Keratinocyte (primary cell): ENCODE measurements at places on chromosomes 3 and 15.

DNA sequence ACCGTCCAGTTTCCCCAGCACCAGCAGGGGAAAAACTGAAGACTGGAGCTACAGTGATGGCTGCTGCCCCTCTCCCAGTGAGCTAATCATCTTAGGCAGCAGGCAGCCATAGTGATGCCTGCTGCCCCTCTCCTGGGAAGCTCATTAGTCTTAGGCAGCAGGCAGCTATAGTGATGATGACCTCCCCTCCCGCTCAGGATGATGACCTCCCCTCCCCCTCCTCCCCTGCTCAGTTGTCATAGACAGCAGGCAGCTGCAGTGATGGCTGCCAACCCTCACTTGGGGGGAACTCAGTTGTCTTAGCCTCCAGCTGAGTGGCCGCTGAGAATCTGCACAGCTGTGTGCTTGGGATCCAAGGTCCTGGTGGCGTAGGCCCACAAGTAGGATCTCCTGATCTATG lies 80.9 kb upstream of the MANF start:
- no peak for DNase-seq

DNA sequence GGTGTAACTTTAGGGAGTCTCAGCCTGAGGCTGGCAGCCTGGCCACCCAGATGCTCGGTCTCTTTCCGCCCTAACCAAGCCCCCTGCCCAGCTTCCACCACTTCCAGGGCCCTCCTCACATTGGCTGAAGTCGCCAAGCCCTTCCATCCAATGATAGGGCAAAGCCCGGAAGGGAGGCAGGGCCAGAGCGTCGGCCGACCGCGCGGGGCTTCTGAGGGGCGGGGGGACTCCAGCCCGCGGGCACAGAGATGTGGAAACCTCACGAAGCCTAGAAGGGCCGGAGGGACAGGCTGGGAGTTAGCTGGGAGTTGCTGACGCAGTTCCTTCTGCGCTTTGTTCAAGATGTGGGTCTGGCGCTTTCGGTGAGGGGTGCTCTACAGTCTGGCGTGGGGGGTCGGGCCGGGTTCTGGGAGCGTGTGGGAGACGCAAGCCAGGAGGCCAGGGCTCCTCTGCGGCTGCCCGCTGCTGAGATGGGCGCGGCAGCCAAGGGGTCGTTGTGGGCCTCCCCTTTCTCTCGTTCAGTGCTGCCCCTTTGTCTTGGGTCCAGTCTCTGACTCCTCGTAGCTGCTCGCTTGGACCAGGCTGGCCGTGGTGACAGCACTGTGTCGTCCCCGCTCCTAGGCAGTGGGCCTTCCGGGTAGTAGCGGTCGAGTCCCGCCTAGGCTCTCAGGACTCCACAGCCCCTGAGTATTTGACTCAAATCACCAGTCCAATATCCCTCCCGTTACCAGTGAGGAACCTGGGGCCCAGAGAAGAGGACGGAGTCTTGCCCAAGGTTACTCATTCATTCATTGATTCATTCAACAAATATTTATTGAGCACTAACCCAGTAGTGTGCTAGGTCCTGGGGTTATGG lies at the start of gene ZNF660:
TSS of gene ZNF660 (plus strand) at position 319 of the 856 bp plus-strand sequence. CDS start 9,230 bp downstream, outside the sequence.
- no peak for DNase-seq

DNA sequence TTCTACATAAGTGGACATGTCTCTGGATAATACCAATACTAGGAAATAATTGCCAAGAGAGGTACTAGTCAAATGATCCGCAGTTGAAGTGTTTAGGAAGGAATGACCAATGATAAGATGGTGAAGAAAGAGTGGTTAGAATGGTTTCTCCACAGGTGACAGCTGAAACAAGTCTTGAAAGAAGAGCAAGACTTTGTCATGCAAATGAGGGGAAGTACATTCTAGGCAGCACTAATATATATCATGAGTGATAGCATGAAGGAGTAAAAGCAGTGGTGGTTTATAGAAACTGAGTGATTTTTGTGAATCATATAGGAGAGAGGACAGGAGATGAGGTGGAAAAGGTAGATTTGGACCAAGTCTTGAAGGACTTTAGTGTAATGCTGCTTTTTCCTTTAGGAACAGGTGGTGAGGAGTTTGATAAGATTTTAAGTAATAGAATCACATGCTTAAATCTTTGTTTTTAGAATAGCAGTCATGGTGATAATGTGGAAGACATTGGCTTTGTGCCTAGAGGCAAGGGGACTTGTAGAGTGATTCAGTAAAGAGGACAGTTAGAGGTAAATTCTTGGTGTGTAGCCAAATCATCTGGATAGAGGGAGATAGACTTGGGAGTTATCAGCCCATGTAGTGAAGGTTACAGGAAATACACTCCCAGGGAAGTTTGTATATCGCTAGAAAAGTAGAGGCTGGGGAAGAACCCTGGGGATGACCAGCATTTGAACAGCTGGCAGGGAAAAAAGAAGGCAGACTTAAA lies 31.9 kb downstream of the SLMAP start:
- no peak for DNase-seq

GRCh38 chr15:80587816-80588456 lies 107.2 kb upstream of the ABHD17C start:
- DNase-seq, result no peak

GRCh38 chr3:193940526-193940925 lies 195.4 kb upstream of the HES1 start:
- DNase-seq, result no peak

GRCh38 chr3:29420106-29420505 lies 139.2 kb downstream of the RBMS3 start:
- DNase-seq, result no peak

GRCh38 chr3:186365202-186365974 lies 3.4 kb upstream of the DGKG start:
- DNase-seq, result no peak

- DNase-seq, result no peak
These were observed 51.6 kb downstream of the ARMC8 start for GRCh38 chr3:138238711-138239110.

DNA sequence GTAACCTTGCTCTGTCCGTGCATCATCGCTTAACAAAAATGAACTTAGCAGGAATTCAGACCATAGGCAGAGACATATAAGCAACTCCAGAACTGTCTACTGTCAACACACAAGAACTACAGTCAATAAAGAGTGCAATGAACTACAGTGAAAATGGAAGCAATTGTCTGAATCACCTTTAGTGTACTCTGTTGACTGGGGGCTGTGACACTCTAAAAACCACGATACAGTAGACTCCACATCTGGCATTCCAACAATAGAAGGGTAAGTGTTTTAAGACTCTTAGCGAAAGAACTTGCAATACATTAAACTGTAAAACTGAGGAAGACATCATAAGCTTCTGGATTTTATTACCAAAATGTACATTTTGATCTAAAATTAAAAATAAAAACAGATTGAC lies 347.3 kb downstream of the ZBTB20 start:
- no peak for DNase-seq

DNA sequence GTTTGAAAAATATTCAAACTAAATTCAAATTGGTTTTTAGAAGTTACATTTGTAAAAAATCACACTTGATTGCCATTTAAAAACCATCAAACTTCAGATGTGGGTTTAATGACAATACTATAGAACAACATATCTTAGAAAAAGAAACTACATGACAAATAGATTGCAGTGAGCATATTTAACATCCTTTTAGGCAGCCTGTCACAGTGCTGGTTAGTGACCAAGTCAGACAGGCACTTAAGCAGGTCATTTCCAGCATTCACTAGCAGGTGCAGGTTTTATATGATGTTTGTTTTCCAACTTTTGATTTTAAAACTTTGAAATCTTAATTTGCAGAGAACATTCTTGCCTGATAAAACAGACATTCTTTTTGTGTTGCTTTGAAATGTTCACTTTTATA lies 115.7 kb downstream of the MBNL1 start:
- no peak for DNase-seq

DNA sequence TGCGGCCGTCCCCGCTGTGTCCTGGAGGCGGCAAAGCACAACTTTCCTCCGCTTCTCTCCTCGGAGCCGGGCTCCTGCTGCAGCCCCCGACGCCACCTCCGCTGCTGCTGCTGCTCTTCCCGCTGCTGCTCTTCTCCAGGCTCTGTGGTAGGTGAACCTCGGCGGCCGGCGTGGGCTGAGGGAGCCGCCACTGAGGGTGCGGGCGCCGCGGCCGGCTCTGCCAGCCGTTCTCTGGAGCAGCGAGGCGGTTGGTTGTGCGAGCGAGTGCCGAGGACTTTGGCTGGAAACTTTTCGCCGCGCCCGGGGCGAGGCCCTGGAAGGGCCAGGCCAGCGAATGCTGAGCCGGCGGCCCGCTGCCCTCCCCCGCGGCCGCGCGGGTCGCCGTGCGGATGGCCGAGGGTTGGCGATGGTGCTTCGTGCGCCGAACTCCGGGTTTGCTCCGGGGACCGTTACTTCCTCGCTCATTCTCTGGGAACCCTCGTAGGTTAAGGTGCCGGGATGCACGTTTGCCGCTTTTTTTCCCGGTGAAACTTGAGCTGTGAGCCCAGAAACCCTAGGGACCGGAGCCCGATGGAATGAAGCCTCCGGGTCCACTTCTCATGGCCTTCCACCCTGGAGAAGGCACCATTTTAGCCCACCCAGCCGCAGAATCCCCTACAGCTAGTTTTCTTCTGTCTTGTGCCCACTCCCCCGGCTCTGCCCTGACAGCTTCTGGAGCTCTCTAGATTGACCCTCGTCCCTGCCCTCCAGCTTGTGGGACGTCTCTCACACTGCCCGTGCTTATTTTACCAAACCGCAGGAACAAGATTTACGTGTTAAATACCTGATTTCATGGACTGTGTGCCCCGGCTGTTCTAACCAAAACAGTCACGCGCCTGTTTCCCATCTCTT lies 660 bp downstream of the NECTIN3 start:
- no peak for DNase-seq

GRCh38 chr3:190585805-190586630 lies 72.1 kb downstream of the IL1RAP start:
- DNase-seq, result peak; percentile 83

DNA sequence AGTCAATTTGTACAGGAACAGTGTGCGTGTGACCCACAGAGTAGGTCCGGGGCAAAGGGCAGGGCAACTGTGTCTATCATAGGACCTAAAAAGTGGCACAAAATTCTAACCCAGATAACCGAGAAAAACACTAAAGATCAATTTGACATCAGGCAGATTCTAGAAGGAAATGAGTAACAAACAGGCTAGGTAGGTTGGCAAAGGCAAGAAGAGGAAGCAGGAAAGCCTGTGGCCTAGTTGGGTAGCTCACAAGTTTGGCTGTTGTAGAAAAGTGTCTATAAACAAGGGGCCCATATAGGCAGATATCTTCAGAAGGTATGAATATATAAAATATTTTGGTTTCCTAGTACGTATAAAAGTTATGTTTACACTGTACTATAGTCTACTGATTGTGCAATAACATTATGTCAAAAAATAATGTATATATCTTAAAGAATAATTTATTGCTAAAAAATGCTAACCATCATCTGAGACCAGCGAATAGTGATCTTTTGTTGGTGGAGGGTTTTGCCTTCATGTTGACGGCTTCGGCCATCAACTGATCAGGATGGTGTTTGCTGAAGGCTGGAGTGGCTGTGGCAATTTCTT lies 13.3 kb upstream of the OR5K1 start:
- DNase-seq, result no peak

DNA sequence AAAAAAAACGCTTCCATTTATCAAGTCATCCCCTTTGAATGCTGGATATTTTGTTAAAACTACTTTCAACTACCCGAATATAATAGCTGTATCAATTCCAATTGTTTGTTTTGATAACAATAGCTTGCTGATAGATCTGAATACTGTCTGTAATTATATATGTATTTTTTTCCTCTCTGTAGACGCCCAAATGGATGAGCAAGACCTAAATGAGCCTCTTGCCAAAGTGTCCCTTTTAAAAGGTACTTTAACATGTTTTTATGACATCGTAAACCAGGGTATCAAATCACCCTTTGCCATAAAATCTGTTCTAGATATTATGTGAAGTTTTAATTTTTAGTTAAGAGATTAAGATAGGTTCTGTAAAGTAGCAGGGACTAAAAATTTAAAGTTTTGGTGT lies 111.5 kb upstream of the FLNB start:
- no peak for DNase-seq

DNA sequence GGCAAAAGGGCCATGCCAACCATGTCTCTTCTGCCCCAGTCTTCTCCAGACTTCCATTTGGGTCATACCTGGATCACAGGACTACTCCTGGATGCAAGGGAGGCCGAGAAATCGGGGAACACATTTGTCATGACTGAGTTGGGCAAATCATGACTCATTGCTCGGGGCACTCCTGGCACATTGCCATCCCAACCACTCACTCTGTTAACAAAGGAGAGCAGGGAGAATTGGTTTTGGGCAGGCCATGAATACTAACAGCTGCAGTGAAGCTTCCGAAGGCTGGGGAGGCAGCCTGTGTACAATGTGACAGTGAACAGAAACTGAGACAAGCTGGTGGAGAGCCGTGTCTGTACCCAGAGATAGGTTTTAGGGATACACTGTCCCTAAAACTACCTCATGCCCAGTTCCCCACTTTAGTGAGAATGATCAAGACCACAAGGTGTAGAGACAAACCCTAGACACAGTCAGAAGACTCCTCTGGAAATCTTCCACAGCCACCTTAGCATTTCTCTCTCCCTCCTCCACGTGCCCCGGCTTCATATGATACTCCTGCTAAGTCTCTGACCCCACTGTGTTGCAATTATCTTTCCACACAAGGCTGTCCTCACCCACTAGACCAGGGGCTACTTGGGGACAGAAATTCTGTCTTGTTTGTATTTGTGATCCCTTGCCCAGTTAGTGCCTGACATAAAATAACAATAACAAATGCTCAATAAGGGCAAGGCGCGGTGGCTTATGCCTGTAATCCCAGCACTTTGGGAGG lies 10.5 kb upstream of the BUB1B start:
- peak; percentile 86 for DNase-seq

DNA sequence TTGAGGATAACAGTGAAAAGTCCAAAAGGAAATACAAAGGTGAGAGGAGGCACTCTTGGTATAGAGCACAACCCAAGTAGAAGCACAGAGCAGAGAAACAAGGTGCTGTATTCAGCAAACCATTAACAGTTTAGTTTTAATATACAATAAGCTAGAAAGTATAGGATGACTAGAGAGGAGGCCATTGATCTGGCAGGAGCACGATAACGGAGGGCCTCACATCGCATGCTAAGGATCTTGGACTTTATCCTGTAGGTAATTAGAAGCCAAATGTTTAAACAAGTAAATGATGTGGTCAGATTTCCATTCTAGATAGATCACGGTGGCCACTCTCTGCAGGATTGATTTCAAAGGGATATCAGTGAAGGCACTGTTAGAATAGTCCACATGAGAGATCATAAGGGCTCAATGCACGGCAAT lies 935.0 kb downstream of the ROBO1 start:
- DNase-seq, result no peak

- DNase-seq, result no peak
These were observed 158.8 kb downstream of the POLR2M start for GRCh38 chr15:57865294-57865693.
